ENCODE measurements at places on chromosomes 5 and 9.

GRCh38 chr5:54217826-54218503 is 92.4 kb downstream of the ARL15 start:
- DNase-seq: no peak

- no peak for DNase-seq
Observed at GRCh38 chr9:98403715-98404114, 148.3 kb upstream of the TBC1D2 start.

- no peak for DNase-seq
Observed at GRCh38 chr5:17325770-17326599, 108.6 kb downstream of the BASP1 start.

DNA sequence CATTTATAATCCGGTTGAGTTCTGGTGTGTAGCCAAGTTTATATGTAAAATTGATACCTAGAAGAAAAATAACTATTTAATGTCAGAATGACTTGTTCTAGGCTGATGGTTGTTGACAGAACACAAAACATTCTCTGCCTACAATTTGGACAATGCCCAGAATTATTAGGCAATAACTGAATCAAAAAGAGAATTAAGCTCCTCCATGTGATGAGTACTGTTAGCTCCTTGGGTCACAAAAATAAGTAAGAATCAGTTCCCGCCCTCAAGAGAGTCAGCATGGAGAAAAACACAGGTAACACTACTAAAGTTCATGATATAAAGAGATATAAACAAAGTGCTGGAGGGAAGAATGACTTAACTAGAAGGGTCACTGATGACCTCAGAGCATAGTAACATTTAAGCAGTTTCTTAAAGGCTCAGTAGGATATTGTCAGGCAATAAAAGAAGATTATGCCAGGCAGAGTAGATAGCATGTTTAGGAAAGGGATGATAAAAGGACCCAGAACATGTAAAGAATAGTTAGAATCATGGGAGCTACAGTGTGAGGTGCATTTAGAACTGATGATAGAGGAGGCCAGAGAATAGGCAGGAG is 200.5 kb upstream of the ACTBL2 start:
- DNase-seq: no peak

- no peak for DNase-seq
Observed at GRCh38 chr5:74619308-74619707, 21.2 kb downstream of the ENC1 start.

DNA sequence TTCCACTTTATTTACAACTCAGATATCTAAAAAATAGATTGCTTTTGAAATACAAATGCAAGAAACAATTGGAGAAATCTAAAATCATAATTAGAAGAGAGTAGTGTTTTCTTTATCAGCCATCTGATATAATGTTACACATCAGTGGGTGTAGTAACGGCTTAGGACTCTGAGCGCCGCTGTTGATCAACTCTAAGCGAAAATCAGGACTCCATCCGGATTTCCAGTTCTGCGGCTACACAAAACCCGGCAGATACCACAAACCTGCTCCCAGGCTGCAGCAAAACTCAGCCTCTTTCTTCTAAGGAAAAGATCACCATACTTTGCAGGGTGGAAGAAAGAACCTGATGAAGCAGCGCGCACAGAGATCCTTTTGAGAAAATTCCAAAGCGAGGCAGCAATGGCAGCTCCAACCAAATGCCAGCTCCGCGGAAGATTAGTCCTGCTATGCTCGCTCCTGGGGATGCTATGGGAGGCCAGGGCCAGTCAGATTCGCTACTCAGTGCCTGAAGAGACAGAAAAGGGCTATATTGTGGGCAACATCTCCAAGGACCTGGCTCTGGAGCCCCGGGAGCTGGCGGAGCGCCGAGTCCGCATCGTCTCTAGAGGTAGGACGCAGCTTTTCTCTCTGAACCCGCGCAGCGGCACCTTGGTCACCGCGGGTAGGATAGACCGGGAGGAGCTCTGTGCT is at the start of gene PCDHGA9:
Gene PCDHGA9, plus strand, starts transcription at position 226 of the 691 bp plus-strand sequence. Its CDS starts 175 bp downstream, at position 401.
- DNase-seq: no peak

DNA sequence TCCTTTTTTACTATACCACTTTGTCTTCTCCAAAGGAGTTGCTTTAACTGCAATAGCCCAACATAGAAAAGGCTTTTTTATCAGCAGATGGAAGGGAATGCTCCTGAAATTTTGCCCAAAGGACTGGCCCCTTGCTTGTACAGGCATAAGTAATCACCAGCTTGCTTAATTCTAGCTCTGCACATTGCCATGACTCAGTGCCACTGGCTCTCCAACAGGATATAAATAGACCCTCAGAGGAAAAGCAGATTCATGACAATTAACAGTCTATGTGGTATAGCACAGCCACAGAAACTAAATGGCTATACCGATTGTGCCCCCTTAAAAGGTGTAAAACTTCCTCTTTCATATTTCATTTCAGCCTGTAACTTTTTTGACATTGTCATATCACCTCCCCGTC is 227.0 kb downstream of the ZNF608 start:
- DNase-seq: no peak

DNA sequence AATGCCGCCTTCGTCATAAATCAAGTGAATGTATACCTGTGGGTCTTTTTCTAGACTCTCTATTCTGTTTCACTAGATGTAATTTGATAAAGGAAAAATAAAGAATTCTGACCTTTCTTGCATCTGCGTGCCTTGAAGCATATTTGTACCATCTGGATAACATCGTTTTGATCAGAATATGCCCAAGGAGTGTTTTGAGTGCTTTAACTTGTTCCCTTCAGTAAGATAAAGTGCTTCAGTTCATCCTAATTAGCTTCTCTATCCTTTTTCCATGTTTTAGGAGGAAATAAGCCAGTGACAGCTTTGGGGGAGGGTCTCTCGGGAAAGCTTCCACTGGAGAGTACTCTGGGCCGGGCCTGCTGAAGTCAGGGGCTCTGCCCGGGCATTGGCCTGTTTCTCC is 113.5 kb upstream of the DAP start:
- DNase-seq: no peak

- no peak for DNase-seq
Observed at GRCh38 chr5:11528720-11529119, 375.5 kb downstream of the CTNND2 start.

GRCh38 chr9:33619666-33620404 is 95.8 kb downstream of the ANKRD18B start:
- no peak for DNase-seq

DNA sequence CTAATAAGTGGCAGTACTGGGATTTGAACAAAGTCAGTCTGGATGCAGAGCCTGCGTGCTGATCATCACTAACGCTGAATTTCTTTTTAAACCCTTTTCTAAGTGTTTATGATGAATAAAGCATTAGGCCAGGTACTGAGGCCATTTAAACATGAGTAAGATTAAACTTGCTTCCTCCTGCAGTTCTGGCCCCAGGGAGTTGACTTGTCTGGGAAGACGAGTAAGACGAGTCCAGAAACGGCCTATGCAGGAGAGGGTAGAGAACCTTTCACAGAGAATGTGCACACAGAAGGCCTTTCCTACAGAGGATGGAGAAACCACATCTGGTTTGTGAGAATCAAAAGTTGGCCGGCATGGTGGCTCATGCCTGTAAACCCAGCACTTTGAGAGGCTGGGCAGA is 42.9 kb downstream of the SPRY4 start:
- no peak for DNase-seq

DNA sequence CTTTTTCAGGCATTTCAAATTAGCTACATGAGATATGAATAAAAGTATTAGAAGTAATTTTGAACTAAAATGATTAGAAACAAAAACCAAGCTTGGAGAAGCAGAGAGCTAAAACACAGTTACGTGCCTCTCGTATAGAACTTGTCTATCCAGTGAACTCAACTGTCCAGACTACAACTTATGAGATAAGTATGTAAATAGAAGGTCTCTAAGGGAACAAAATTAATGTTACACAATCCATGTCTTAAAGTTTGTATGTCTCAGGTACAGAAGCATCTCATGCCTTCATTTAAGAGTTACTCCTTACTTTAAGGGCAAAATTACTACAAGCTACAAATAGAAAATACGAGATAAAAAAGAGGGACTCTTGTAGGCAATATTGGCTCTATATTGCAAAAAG is 316.8 kb downstream of the CETN3 start:
- DNase-seq: no peak

DNA sequence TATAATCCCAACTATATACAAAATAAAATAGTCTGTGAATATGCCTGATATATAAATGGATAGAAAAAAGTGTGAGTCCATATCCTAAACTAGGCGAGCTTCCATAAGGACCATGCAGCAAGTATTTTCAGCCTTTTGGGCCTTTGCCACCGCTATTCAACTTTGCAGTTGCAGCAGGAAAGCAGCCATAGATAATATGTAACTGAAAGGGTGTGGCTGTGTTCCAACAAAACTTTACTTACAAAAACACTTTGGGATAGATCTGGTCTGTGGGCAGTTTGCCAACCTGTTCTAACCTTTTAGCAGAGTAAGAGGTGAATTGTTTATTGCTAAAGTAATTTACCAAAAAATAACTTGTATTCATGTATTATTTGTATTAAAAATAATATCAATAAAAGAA is 127.8 kb upstream of the GPR151 start:
- no peak for DNase-seq

- DNase-seq: no peak
Observed at GRCh38 chr5:150641006-150641570, 628 bp downstream of the SYNPO start.

Measured in stimulated activated CD4-positive, alpha-beta T cell treated with anti-CD3 and anti-CD28 coated beads, Interleukin-12 subunit alpha, Interleukin-12 subunit beta, amount 100 ng/mL, for 24 hours (primary cell).